ENCODE measurements at places on chromosomes 7 and 10. TPM values are rescaled to one million over a fixed set of nuclear protein-coding genes. Genes with fewer than 3 reads are reported as not detected.

HOXA10 gene
- total RNA-seq: 7.5 TPM

LHFPL3 gene
- not detected for total RNA-seq

AOAH gene
- 0.10 TPM for total RNA-seq

DPCD gene
- 29.4 TPM for total RNA-seq

EBF3 gene
- 22.2 TPM for total RNA-seq

SCART1 gene
- 1.3 TPM for total RNA-seq

LSM5 gene
- 27.3 TPM for total RNA-seq

CTAGE15 gene
- total RNA-seq: not detected

RBM20 gene
- total RNA-seq: under 0.01 TPM

NPFFR1 gene
- not detected for total RNA-seq

ZNF365 gene
- total RNA-seq: under 0.01 TPM

CLDN12 gene
- total RNA-seq: 14.0 TPM

EEPD1 gene
- total RNA-seq: 0.65 TPM

RNF32 gene
- not detected for total RNA-seq

CCL24 gene
- total RNA-seq: not detected

BICC1 gene
- total RNA-seq: 0.48 TPM

Measured in vein endothelial cell (primary cell).